Immature natural killer cell (primary cell): ENCODE measurements at places on chromosomes 3 and 15.

GRCh38 chr3:166291186-166291955 lies 454.1 kb upstream of the BCHE start:
- no peak for DNase-seq

DNA sequence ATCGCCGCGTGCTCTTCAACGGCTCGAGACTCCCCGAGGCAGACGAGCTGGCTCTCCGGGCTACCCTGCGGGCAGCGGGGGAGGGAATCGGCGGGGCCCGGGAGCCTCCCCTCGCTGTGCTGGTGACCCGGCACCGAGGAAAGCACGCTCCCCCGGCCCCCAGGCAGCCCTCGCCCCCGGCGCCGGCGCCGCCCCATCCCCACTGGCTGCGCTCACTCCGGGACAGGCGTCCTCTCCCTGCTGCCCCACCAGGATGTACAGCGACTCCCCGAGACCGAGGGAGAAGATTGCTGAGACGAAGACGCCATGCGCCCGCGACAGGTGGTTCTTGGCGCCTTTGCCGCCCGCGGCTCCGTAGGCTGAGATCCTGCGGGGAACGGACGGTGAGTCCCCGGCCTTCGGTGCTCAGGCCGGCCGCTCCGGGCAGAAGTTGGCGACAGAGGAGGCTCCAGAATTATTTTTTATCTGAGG lies 1.7 kb downstream of the LTK start:
- no peak for DNase-seq

DNA sequence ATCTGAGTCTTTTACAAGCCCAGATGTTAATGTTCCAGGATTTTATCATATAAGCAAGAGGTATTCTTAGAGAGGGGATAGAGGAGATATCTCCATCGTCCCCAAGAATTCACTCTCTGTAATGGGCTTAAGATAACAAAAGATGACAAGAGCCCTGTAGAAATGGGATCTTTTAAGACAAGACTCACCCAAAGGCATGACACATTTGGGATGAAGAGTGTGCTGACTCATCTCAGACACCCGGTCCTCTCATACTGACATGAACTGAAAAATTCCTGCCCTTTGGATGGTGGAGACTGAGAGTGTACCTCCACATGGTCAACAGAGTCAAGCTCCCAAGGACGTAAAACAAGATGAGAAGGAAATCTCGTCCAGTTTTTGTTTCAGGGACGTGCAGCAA lies 11.0 kb downstream of the LEKR1 start:
- no peak for DNase-seq

GRCh38 chr3:105672996-105673395 lies 195.8 kb downstream of the CBLB start:
- no peak for DNase-seq

DNA sequence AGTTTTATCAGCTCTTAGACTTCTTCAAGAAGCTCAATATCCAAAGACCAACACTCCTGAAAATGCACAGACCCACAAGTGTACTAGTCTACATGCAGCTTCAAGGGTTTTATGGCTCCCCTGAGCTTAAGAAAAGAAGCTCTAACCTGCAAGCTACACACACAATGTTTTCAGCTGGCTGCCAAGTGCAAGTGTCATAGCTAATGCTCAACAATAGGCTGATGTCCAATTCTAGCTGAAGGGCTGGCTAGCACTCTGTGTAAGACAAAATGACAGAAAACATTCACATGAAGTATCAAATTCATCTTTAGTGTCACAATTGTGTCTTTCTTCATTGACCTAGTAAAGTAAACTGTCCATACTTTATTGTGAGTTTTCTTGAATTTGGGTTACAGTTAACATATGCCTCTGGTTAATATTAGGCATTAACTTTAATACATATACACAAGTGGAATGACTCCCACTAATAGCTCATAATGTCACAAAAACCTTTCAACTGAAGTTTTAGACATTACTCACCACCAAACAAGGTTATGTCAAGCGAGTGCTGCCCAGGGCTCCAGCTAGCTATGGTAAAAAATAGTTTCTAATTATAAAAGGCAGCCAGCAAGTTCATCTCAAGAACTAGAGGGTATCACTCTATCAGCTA lies 15.1 kb downstream of the ABI3BP start:
- no peak for DNase-seq

DNA sequence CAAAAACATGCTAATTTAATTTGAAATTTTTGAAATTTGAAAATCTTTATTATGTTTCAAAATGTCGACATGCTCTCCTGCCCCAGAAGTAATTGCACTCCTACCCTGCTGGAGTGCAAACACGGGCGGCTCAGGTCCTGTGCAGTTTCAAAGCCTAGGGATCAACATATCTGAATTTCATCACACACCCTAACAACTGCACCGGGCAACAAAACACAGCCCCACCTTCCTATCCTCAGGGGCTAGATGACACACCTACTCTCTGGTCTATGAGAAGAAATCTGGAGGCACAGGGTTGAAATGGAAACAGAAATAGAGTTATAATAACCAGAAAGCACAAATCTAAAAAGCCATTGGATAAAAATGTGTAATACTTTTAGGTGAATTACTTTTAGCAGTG lies 61.4 kb downstream of the BFSP2 start:
- DNase-seq = no peak

- DNase-seq = no peak
Measured at GRCh38 chr3:141253326-141253725, 21.7 kb downstream of the PXYLP1 start.

DNA sequence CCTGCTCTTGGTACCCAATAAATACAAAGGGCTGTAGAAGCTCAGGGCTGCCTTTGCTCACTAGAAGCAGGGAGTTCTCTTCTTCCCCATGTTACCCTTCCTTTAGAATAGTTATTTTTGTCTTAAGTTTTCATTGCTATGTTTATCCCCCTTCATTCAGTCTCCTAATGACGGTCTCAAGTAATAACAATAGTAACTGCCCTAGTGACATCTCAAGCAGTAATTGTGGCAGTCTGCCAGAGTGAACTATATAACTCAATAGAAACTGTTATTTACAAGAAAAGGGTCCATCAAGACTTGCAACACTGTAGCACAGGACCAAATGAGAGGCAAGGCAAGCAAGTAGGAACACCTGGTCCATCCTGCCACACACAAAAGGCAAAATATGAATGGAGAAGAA lies 32.5 kb upstream of the SIN3A start:
- DNase-seq = no peak

GRCh38 chr3:102904629-102905028 lies 469.8 kb downstream of the ZPLD1 start:
- DNase-seq = no peak

DNA sequence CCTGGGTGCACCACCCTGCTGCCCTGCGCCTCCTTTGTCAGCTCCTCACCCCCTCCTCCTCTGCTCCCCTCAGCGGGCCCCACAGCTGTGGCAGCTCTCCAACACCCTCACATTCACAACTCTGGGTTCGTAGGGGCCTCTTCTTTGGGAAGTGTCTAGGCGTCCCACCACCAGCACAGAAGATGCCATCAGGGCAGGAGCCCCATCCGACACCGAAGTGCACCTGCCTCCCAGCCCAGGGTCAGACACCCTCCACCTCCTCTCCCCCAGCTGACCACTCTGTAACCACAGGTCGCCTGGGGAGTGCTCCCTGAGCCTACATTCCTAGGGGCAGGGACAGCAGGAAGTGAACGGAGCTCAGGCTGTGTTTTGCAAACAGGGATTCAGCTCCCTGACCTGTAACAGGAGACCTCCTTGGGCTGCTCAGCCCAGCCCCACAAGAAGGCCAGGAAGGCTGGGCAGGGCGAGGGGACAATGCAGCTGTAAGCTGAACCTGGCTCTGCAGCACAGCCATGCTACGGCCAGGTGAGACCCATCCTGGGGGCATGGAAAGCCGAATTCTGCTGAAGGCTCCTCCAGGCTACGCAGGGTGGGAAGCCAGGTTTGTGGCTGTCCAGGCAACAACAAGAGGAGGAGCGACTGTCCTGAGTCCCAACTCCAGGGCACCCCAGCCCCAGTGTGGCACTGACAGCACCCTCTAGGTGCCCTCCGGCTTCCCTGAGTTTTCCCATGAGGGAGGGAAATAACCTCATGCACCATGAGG lies 269.0 kb downstream of the GOLGA6L6 start:
- DNase-seq = no peak

DNA sequence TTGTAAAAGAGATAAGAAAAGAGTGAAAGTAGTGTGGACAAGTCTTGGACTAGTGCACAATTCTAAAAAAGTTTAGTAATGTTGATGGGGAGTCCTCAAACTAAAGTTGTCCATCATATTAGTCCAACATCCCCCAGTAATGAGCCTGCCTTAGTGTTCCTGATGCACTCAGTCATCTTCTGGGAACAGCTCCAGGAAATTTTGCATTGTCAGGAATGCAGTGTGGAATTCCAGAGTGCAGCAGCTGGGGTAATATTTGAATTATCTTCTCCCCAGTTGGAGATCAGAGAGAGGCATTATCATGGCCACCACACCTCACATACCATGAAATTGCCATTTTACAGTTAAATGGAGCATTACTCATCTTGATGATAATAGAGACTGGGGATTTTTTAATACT lies 528.8 kb upstream of the NAALADL2 start:
- no peak for DNase-seq

- DNase-seq = no peak
Measured at GRCh38 chr3:168051531-168052471, 43.9 kb downstream of the GOLIM4 start.

GRCh38 chr3:143352850-143353550 lies 233.4 kb downstream of the CHST2 start:
- no peak for DNase-seq

GRCh38 chr15:74988007-74988800 lies 7.2 kb upstream of the SCAMP5 start:
- DNase-seq = no peak

GRCh38 chr15:64854041-64854440 lies 12.3 kb downstream of the PLEKHO2 start:
- DNase-seq = no peak

DNA sequence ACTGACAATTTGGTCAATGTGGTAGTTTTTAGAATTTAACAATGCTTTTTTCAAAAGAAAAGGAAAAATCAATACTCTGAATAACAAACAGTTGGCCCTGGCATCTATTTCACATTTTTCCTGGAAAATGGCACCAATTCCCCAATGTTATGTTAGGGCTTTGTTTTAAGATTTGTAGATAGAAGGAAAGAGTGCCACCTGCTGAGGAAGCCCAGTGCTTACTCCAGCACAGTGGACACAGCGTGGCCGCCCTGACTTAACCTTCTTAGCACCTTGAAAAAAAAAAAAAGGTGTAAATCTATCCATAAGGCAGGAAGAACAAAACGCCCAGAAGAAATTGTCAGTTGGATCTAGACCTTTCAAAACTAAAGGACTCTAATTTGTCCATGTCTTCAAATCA lies 110.7 kb upstream of the CNTN4 start:
- no peak for DNase-seq

- no peak for DNase-seq
Measured at GRCh38 chr15:87887177-87887576, 369.4 kb downstream of the NTRK3 start.

DNA sequence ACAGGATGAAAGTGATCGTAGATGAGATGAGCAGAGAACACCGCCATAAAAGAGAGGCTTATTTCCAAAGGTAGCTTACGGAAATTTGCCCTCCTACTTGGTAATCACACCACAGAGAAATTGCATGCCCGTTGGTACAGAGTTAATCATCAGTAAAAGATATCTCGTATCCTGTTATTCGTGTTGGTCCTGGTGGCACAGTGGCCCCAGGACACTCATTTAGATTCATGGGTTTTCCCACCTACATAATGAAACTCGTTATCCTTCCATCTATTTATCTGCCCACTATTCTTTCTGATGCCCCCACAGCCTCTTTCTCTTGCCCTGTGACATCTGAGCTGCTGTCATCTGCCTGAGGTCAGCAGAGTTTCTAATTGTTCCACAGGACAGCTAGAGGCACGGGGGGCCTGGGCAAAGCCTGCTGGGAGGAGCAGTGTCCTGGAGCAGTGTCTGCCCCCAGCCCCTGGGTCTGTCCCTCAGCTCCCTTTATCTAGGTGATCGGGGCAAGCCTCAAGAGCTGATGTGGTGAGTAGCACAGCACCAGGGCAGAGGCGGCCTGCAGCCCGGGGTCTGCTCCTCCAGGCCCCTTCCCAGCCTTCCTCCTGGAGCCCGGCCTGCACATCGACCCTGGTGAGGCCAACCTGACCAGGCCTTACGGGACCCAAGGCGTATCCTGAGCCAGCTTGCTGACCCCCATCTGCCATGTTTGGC lies 42.2 kb downstream of the PXYLP1 start:
- no peak for DNase-seq

GRCh38 chr15:45182996-45183395 lies 4.8 kb downstream of the SHF start:
- DNase-seq = no peak

DNA sequence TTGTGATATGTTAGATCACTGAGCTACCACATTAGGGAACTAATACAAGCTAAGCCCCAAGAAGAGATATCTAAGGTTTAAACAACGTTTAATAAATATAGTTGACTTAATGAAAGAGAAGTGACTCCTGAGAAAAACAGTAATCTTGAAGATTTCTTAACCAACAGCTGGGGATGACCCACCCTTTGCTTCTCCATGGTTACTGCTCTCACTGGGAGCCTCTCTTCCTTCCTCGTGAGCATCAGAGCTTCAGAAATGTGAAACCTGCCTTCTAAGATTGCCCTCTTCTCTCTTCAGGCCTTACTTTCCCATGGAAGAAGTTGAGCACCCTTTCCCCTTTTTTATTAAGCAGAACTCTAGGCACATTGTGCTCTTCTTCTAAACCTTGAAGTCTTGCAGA lies 132.2 kb upstream of the NR2E3 start:
- DNase-seq = no peak

DNA sequence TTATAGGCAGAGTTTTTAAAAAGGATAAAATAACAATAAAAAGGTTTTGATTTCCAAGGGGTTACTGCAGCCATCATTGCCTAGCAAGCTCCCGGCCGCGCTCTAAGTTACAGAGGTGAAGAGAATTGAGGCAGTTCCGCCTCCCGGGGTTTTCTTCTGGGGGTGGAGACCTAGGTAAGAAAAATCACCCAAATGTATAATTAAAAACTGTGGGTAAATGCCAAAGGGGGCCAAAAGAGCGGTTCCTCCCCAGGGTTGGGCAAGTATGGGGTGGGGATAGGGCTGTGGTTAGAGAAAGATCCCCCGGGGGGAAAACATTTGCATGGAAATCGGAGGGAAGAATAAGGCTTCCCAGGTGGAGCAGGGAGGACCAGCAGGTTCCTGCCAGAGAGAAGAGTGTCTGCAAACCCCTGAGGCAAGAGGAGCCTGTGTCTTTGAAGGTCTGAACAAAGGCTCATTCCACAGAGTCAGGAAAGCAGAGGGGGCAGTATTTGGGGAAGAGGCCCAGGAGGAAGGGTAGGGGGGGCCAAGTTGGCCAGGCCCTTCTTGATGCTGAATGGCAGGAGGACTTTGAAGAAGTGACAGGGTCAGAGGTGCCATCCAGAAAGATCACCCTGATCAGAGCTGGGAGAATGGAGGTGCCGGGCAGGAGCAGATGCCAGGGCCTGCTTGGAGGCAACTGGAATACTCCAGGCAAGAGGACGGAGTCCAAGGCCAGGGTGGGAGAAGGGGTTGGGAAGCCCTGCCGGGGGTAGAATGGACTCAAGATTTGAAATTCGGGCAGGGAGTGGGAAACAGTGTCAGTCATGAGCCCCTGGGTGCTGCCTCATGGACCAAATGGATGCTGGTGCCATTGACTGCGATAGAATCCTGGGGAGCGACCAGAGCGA lies 152.9 kb upstream of the RGMA start:
- no peak for DNase-seq

GRCh38 chr15:71588746-71589145 lies 221.6 kb upstream of the NR2E3 start:
- no peak for DNase-seq

GRCh38 chr3:194640829-194641228 lies 7.6 kb upstream of the TMEM44 start:
- no peak for DNase-seq

GRCh38 chr15:51765751-51766150 lies 14.4 kb downstream of the TMOD2 start:
- no peak for DNase-seq
